ENCODE measurements at places on chromosomes 16 and 17. TPM values are rescaled to one million over a fixed set of nuclear protein-coding genes. Genes with fewer than 3 reads are reported as not detected.

GRCh38 chr17:834136-834535 lies 52.0 kb downstream of the MRM3 start:
- DNase-seq, result no peak

SOX15 gene
- 111 TPM for polyA plus RNA-seq

HID1 gene
- 1.0 TPM for polyA plus RNA-seq

DNA sequence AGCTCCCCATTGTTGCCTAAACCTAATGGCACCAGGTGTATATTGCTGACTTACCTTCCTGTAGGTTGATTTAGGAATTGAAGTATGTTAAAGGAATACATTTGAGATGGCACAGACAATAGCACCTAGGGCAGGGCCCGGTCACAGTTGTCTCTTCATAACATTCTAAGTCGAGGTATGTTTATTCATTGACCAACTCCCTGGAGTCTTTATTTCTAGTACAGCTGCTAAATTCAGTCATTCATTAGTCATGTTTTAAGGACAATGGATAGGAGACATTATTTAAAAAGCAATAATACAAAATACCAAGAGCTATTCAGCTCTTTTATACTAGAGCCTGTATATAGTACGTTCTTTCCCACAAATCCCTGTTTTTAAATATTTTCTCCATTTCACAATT lies 369.5 kb upstream of the HSBP1 start:
- DNase-seq, result no peak

KREMEN2 gene
- polyA plus RNA-seq, result 3.8 TPM

- no peak for DNase-seq
Measured at GRCh38 chr16:86065711-86066110, 166.7 kb downstream of the IRF8 start.

TPSD1 gene
- polyA plus RNA-seq, result not detected

GRCh38 chr16:78289373-78289772 lies 189.9 kb downstream of the WWOX start:
- DNase-seq, result no peak

MSLN gene
- polyA plus RNA-seq, result 8.5 TPM

DNA sequence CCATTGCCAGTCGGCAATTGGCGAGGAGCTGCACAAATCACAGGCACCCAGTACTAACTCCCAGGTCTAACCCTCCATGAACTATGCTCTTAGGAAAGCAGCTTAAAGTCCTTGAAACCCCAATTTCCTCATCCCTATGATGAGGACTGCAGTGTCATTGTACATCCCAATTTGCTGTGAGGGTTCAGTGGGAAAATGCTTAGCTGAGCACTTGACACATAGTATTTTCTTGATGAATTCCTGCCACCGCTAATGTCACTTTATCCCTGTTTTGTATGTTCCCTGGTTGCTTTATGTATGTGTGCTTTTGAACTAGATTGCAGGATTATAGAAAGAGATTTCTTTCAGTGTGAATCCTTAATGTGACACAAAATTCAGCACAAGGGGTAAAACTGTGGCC lies 161.5 kb upstream of the RBFOX1 start:
- DNase-seq, result no peak

DNA sequence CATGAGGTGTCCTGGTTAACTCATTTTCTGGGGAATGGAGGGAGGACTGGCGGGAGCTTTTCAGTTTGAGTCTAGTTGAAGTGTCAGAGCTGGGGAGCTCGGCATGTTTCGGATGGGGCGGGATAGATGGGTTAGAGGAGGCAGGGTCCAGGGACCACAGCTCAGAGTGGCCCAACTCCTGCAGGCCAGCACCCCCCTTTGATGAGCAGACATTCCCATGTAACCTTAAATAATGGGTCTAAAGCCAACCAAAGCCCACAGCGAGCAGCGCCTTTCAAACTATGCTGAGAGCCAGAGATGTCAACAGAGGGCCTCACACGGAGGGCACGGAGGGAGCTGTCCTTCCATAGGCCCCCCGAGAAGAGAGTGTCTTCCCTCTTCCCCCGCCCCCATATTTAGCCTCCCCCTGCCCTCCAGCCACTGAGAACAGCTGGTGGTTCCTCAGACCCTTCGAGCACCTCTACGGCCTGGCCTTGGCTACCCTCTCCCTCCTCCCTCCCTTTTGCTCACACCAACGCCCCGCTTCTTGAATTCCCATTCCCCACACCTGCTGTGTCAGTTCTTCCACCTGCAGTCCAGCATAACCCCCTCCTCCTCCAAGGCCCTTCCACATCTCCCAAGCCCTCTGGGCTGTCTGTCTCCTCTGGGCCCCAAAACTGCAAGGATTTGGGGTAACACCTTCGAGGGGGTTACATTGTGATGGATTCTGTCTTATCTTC lies 21.8 kb downstream of the RAB11FIP4 start:
- DNase-seq, result no peak

KRT39 gene
- polyA plus RNA-seq, result 0.05 TPM

DNA sequence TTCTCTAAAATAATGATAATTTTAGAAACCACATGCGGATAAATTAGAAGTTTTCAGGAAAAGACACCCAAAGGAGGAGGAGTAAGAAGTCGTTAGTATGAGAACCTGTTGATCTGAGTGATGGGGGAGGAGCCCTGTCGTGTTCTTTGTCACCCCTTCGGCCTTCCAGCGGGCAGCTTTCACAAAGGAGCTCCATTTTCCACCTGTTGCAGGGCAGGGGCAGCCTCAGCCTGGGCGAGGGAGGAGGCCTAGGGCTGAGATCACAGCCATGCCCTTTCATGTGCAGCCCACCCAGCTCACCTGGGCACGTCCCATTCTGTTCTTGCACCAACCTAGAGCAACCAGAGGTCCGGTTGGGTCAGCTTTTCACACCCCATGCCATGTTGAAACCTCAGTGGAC lies 5.3 kb downstream of the DUSP14 start:
- no peak for DNase-seq

DNA sequence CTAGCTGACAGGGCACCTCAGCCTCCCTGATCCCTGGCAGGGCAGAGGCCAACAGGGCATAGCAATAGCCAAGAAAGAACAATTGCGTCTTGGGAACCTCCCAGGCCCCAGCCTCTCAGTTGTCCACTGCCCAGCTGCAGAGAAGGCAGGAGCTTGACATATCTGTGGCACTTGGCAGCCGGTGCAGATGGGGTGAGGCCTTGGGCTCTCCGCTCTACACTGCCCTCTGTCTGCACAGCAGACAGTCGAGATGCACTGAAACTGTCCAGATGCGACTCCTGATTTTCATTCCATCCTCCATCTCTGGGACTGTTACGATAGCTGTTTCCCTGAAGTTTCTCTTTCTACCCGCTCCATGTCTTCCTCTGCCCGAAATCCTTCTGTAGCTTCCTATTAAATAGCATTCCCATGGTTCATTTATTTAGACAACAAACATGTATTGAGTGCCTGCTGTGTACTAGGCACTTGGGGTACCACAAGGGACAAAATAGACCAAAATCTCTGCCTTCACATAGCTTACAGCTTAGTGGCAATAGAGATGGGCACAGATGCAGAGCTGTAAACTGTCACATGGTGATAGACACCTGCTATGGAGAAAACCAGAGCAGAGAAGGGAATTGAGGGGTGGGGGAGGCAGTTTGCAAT lies 3.3 kb downstream of the POLR3E start:
- DNase-seq, result no peak

- no peak for DNase-seq
Measured at GRCh38 chr16:72198771-72199201, 26.8 kb upstream of the PMFBP1 start.

- DNase-seq, result no peak
Measured at GRCh38 chr17:75902406-75902805, 2.3 kb downstream of the MRPL38 start.

DNA sequence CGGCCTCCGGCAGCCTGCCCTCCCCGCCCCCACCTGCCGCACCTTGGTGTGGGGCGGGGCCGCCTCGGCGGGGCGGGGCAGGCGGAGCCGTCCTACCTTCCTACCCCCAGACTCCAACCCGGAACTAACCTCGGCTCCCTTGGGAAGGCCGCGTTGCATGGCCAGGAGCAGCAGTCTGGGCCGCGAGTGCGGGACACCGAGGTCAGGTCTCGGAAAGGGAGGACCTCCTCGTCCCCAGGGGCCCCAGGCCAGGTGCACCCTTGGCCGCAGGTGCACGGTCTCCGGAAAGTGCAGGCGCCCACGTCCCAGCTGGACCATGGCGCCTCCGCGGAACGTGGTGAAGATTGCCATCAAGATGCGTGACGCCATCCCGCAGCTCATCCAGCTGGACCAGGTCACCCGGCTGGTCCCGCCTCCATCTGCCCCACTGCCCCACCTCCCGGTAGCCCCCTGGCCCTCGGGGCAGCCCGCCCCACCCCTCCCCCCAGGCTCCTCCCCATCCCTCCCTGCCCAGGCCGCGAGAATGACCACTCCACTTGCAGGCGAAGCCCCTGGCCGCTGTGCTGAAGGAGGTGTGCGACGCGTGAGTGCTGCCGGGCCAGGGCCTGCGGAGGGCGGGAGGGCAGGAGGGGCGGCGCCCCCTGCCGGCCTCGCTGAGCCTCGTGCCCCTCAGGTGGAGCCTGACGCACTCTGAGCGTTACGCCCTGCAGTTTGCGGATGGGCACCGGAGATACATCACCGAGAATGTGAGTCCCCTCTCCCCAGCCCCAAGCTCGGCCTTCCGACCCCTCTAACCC lies at the start of gene ELMO3:
ELMO3 (plus strand) TSS at position 121 of the 797 bp plus-strand sequence; CDS start at position 317, 196 bp downstream.
- DNase-seq, result no peak

HAS3 gene
- polyA plus RNA-seq, result 143 TPM

NPIPB6 gene
- 0.38 TPM for polyA plus RNA-seq

NPIPA5 gene
- polyA plus RNA-seq, result 10.3 TPM

DNA sequence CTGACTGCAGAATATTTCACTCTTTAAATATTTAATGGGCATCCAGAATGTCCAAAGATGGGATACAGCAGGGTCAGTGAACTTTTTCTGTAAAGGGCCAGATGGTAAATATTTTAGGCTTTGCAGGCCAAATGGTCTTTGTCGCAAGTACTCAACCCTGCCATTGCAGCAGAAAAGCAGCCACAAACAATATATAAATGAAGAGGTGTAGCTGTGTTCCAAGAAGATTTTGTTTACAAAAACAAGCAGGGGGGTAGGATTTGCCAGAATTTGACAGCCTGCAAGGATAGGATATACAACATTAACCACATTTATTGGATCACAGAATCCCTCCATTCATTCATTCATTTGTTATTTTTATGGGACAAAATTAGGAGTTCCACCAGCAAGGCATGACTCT lies 435.0 kb upstream of the DYNLRB2 start:
- DNase-seq, result no peak

JUP gene
- 152 TPM for polyA plus RNA-seq

- DNase-seq, result no peak
Measured at GRCh38 chr16:68202091-68202519, 33.8 kb downstream of the ESRP2 start.

- no peak for DNase-seq
Measured at GRCh38 chr16:31355431-31356100, 590 bp downstream of the ITGAX start.

INCA1 gene
- polyA plus RNA-seq, result 0.21 TPM

NOS2 gene
- polyA plus RNA-seq, result not detected

GRCh38 chr17:73637866-73638265 lies 6.4 kb downstream of the SDK2 start:
- DNase-seq, result no peak

DNA sequence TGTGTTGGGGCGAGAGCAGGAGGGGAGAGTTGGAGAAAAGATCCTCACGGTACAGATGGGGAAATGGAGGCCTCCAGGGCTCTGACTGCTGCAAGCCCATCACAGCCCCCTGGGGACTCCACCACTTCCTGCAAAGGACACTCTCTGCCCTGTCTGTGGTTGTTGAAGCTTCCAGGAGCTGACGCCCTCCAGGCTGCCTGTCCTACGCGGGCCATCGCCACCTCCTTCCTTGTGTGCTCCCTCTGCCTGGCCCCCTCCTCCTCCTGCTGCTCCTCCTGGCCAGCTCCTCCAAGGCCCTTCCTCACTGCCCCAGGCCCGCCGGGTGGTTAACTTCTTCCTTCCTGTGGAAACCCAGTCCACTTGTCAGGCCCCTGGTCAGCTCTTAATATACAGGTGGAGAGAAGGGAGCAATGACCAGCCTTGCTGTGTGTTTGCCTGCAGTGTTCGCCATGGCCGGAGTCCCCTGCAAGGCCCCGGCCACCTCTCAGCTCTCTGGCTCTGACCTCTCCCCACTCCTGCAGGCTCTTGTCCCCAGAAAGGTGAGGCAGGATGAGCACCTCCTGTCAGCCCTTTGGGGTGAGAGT lies 18.4 kb upstream of the STAC2 start:
- DNase-seq, result no peak

DNA sequence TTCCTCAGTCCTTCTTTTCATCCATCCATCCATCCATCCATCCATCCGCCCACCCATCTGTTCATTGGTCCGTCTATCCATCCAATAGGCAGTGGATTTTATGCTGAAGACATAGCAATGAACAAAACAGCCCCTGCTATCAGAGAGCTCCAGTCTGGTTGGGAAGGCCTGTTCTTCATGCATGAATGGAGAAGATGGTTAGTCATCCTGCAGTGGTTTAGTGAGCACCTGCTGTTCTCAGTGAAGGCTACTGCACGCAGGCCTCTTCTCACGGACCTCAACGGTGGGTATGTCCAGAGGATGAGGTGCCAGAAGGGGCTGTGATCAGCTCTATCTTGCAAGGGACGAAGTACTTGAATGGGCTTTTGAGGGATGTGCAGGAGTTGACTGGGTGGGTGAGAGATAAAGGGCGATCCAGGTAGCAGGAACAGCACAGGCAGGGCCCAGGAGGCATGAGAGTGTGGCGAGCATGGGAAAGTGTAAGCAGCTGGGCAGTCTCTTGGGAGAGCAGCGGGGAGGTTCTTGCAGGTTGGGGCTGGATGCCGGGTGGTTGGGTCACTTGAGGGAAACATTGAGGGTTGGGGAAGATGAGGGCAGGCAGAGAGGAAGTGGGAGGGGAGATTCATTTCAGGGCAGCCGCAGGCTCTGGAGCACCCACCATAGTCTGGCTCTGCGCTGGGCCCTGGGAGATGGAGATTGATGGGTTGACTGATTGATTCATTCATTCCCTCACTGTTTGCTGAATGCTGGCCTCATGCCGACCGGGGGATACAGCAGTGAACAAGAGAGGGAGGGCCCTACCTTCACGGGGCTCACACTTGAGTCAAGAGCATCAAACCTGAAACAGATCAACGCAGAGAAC lies 115.0 kb upstream of the CIBAR2 start:
- no peak for DNase-seq

ELMO3 gene
- polyA plus RNA-seq, result 21.0 TPM

DNA sequence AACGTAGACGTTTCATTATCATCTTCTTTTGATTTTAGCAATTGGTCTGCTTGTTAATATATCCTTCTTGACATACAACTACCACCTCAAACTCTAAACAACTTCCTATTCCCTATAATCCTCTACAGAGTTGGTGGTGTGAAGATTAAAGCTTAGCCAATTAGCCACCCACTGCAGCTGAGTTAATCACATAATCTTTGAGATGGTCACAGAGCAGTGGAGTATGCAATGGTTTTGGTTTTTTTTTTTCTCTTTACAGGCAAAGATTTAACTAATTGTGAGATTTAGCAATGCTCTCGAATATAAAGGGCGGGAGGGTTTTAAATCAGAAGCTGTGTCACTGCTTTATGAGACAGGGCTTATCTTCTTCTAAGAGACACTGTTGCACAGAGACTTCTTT lies 37.0 kb downstream of the STX8 start:
- no peak for DNase-seq

SALL1 gene
- not detected for polyA plus RNA-seq

- DNase-seq, result peak; percentile 87
Measured at GRCh38 chr17:59786536-59787319, 79.3 kb downstream of the VMP1 start.

- no peak for DNase-seq
Measured at GRCh38 chr17:8362651-8363332, 13.7 kb downstream of the KRABD2 start.

GRCh38 chr17:56064506-56064905 lies 88.8 kb upstream of the ANKFN1 start:
- DNase-seq, result no peak

GRCh38 chr16:78543023-78543422 lies 443.6 kb downstream of the WWOX start:
- no peak for DNase-seq

Data from keratinocyte (primary cell).